ENCODE measurements at places on chromosomes 4 and X. TPM values are rescaled to one million over a fixed set of nuclear protein-coding genes. Genes with fewer than 3 reads are reported as not detected.

DNA sequence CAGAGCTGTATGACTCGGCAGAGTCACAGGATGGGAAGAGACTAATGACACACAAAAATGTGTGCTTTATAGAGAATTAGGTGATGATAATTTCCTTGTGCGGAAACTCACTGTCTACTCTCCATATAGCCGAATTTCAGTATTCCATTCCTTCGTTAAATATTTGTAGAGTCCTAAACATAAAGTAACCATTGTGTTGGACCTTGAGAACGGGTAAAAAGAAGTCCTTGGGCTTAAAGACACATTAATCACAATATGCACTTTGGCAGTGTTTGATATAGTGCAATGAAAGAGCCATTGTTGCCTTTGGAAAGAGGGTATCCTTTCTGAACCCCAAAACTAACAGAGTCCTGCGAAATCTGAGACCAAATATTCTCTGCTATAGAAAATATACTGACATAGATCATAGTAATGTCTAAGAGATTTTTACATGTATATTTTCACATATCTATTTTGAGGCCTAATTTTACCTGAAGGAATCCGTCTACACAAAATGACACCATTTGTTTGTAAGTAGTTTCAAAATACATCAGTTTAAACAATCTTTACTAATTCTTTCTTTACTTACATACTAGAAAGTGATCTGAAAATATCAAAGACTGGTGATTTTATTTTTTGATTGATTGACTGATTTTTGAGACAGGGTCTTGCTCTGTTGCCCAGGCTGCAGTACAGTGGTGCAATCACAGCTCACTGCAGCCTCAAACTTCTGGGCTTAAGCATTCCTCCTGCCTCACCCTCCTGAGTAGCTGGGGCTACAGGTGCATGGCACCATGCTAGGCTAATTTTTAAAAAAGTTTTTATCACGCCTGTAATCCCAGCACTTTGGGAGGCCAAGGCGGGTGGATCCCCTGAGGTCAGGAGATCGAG is 296.8 kb downstream of the DCTD start:
- no peak for DNase-seq

- no peak for DNase-seq
These were observed 74.7 kb downstream of the UGT8 start for GRCh38 chr4:114673306-114673705.

GRCh38 chr4:103757631-103758030 is 37.8 kb upstream of the TACR3 start:
- no peak for DNase-seq

TCEANC gene
- total RNA-seq: 4.8 TPM

PNMA6A gene
- 2.4 TPM for total RNA-seq

RASGEF1B gene
- 5.7 TPM for total RNA-seq

- DNase-seq: no peak
These were observed 3.9 kb upstream of the PDE6B start for GRCh38 chr4:621296-622070.

- DNase-seq: no peak
These were observed 1420.2 kb downstream of the PCDH18 start for GRCh38 chr4:136112116-136112515.

AMBN gene
- not detected for total RNA-seq

GRCh38 chrX:23505531-23506303 is 161.6 kb upstream of the PRDX4 start:
- no peak for DNase-seq

- DNase-seq: peak; percentile 19
These were observed 59.4 kb downstream of the POLR2B start for GRCh38 chr4:57037982-57038604.

RHOH gene
- 87.4 TPM for total RNA-seq

- DNase-seq: peak; percentile 4
These were observed 111.5 kb downstream of the GNL3L start for GRCh38 chrX:54641530-54641929.

GRCh38 chr4:43244688-43245382 is 352.3 kb downstream of the GRXCR1 start:
- no peak for DNase-seq

DNA sequence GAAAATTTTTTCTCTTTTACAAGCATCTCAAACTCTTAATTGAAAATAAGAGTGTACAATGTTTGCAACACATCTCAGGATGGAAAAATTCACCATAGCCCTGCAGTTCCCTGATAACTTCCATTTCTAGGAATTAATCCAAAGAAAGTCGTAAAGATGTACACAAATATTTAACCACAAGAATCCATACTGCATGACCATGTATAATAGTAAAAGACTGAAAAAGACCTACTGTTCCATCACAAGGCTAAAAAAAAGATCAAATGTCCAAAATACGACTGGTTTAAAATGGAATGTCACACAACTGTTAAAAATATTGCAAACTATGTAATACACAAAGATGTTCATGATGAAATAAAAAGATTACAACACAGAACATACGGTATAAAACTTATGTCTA is 32.1 kb downstream of the HUWE1 start:
- DNase-seq: no peak

HDX gene
- total RNA-seq: not detected

OTC gene
- not detected for total RNA-seq

GRCh38 chr4:123749383-123749782 is 352.8 kb downstream of the SPRY1 start:
- DNase-seq: no peak

GRCh38 chr4:174135936-174136406 is 147.5 kb downstream of the FBXO8 start:
- no peak for DNase-seq

DNA sequence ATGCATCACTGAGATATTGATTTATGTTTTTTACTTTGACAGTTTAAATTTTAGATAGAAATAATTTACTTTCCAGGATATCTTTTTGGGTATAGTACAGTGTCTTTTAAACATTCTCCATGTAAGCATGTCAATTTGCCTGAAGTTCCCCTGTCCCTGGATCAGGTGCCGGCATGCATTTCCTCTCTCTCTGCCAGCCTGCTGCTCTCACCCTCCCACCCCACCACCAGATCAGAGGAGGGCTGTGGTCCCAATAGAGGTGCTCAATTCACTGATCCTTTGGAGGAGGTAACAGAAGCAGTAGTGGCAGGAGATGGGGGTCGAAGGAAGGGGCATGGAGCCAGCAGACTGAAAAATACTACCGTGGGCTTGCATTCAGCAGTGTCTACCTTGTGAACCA is 28.3 kb upstream of the DSPP start:
- no peak for DNase-seq

DNA sequence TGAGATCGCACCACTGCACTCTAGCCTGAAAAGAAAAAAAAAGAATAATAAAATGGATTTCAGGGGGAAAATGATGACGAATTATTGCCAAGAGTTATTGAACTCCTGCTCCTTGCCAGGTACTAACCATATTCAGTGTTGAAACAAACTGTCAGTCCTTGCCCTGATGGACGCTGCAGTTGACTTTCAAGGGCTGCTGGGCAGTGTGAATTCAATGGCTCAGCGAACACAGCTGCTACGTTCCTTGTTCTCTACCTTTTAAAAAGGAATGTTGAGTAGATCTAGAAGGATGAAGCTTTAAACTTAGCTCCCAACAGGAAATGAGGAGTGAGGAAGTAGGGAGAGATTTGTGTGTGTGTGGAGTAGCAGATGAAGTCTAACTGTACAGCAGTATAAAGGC is 2.7 kb downstream of the LIMCH1 start:
- no peak for DNase-seq

TFDP3 gene
- total RNA-seq: not detected

- DNase-seq: no peak
These were observed 151.9 kb downstream of the BMPR1B start for GRCh38 chr4:94909645-94910044.

ANXA3 gene
- not detected for total RNA-seq

- no peak for DNase-seq
These were observed 189.9 kb downstream of the BMPR1B start for GRCh38 chr4:94947681-94948108.

GPRIN3 gene
- 9.9 TPM for total RNA-seq

Data from OCI-LY7 (cell line).